ENCODE measurements at places on chromosomes 12 and 14.
A peak's percentile ranks its signal among the peaks of the same experiment; 100 is the strongest.

DNA sequence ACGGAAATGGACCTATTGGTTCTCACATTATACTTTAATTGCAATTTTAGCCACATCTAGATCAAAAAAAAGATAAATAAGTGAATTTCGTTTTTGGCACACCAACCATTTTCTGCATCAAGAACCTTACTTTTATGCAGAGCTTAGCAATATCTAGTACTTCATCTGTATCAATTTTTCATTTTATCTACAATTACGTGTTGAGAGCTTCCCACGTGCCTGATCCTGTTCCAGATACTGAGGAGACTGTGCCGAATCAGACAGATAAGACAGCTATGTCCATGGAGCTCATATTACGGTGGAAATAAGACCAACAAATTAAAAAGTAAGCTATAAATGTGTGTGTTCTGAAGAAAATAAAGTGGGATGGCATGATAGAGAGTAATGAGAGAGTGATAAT is 101.6 kb downstream of the MGAT4C start:
- DNase-seq: no peak

GRCh38 chr12:38886064-38886463 is 19.3 kb downstream of the CPNE8 start:
- no peak for DNase-seq

GRCh38 chr12:45687081-45688015 is 42.2 kb upstream of the ARID2 start:
- no peak for DNase-seq

DNA sequence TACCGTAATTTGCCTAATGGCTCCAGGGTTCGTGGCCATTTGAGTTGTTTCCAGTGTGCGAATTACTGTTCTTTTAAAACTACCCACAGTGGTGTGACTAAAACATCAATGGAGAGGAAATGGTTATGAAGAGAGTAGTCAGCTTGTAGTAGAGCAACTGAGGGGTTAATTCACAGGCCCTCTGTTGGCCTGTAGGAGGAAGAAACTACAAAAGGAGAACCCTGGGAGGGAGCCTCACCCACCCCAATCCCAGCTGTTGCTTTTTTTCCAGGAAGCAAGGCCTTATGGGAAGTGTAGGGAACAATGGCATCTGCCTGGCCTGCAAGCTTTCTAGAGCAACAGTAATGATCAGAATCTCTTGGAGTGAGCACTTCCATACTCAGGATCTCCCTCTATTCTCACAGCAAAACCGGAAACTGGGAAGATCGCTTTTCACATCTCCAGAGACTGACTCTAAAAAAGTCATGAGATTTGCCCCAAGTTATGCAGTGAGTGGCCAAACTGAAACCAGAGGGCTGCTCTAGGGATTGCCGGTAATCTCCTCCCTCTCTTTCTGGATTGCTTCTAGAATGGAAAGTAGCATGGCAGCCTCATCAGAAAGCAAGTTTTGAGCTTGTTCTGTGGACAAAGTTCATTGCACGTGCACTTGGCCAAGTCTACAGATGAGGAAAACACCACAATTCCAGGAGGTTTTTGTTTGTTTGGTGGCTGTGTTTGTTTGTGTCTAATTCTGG is 125.3 kb upstream of the PWP1 start:
- peak; percentile 2 for DNase-seq

DNA sequence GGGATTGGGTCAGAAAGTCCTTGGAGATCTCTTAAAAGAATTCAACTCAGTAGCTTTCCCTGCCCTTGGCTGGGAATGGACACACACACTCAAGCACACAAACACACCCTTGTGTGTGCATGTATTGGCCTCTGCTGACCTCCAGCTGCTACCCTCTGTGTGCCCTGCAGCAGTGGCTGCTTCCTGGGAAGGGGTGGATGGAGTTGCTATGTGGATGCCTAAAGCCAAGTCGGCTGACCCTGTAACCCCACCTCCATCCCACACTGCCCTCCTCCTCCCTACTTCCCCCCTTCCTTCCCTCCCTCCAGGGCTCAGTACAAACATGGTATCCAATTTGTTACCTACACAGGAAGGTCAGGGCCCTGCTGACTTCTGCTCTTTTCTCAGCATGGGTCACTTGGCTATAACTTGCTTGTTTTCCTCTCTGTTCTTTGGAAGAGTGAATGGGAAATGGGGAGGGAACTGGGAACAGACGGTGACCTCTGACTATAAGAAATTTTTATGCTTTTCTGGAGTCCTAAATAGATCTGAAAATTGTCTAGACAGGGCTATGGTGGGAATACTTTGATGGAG is 351.6 kb upstream of the TBX3 start:
- no peak for DNase-seq

DNA sequence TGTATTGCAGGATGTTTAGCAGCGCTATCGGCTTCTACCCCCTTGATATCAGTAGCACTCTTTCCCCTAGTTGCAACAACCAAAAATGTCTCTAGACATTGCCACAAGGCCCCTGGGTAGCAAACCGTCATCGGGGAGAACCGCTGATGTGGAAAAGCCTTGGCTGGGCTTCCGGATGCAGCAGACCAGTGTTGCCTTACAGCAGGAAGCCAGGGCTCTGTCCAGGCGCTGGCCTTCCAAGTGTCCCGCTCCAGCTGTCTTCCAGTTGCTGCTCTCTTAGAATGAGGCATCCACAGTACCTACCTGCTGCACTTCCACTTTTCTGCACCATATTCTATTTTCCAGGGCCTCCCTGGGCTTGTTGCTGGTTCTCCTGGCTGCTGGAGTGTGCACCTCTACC is 22.6 kb upstream of the SLC10A1 start:
- DNase-seq: no peak

GRCh38 chr14:75884198-75884611 is 97.6 kb downstream of the TGFB3 start:
- DNase-seq: peak; percentile 93

- DNase-seq: no peak
Observed at GRCh38 chr12:104547235-104547634, 90.5 kb downstream of the CHST11 start.

GRCh38 chr14:103522649-103523574 is at the start of gene CKB:
Gene CKB (minus strand): TSS chr14:103522830. CDS start chr14:103522493, 337 bp downstream.
- peak; percentile 45 for DNase-seq

All from fibroblast of skin of right quadriceps (primary cell).